Mammary epithelial cell (primary cell): ENCODE measurements at places on chromosomes 3 and 15. TPM values are rescaled to one million over a fixed set of nuclear protein-coding genes. Genes with fewer than 3 reads are reported as not detected.

The FAM98B gene
- 7.0 TPM for total RNA-seq

The TMEM158 gene
- 5.0 TPM for total RNA-seq

The SLC33A1 gene
- 52.7 TPM for total RNA-seq

The TMC3 gene
- not detected in 2 replicates for total RNA-seq
